ENCODE measurements at places on chromosomes 5 and 9.

- no peaks in the 10 kb centered on the region for H3K36me3 ChIP-seq
- no peak for DNase-seq
- peaks cover 6% of the 10 kb centered on the region for H3K27me3 ChIP-seq
These were observed 116.7 kb downstream of the WNK2 start for GRCh38 chr9:93300585-93301081.

- no peaks in the 10 kb centered on the region for H3K27me3 ChIP-seq
- H3K36me3 ChIP-seq: no peaks in the 10 kb centered on the region
- no peaks in the 10 kb centered on the region for H3K4me1 ChIP-seq
- DNase-seq: no peak
- H3K4me3 ChIP-seq: no peak overlapping the region
These were observed 240.8 kb upstream of the ZNF462 start for GRCh38 chr9:106622164-106622487.

DNA sequence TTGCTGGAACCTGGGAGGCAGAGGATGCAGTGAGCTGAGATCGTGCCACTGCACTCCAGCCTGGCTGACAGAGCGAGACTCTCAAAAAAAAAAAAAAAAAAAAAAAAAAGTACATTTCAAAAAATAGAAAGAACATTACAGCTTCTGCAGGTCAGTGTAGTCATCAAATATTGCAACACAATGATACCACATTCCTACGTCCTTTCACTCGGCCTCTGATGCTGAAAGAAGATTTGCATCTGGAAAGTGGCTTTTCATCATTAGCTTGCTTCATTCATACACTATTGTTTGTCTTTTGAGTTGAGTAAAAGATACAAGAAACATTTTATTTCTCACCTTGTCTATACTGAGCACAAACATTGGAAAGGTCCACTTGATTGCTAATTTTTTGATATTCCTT lies 59.6 kb upstream of the CPLANE1 start:
- DNase-seq: no peak
- no peaks in the 10 kb centered on the region for H3K27me3 ChIP-seq
- no peak overlapping the region for H3K4me3 ChIP-seq
- H3K36me3 ChIP-seq: no peaks in the 10 kb centered on the region
- no peaks in the 10 kb centered on the region for H3K4me1 ChIP-seq
- no peak overlapping the region for H3K27ac ChIP-seq

DNA sequence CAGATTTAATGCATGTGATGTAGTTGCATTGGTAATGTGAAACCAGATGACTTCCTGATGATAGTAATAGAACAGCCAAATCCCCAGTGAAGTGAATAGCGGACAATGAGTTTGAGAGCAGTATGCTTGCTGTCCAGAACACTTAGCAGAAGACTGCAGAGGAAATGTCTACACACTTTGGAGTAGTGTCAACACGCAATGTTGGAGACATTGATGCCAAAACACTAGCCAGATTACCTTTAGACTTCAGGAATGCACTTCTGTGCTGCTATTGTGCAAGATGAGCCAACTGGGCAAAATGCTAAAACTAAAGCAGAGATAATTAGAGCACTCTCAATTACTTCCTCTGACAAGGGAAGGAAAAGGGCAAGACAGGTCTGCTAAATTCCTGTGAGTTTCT lies 176.7 kb downstream of the PRDM9 start:
- no peaks in the 10 kb centered on the region for H3K36me3 ChIP-seq
- no peak overlapping the region for H3K27ac ChIP-seq
- no peaks in the 10 kb centered on the region for H3K4me1 ChIP-seq
- DNase-seq: no peak
- H3K27me3 ChIP-seq: no peaks in the 10 kb centered on the region
- no peak overlapping the region for H3K4me3 ChIP-seq

- no peak overlapping the region for H3K27ac ChIP-seq
- no peaks in the 10 kb centered on the region for H3K27me3 ChIP-seq
- no peaks in the 10 kb centered on the region for H3K4me1 ChIP-seq
These were observed 16.5 kb downstream of the FBXL7 start for GRCh38 chr5:15516486-15516885.

DNA sequence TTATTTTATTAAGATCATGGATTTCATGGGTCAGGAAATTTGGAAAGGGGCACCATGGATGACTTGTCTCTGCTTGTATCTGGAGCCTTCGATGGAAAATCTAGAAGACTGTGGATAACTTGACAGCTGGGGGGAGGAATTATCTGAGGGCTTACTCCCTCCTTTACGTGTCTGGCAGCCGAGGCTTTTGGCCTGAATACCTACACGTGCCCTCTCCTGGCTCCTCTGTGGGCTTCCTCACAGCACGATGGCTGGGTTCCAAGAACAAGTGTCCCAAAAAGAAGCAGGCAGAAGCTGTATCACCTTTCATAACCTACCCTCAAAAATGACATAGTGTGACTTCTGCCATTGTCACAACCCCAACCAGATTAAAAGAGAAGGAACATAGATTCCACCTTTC lies 228.9 kb downstream of the GRIA1 start:
- H3K36me3 ChIP-seq: no peaks in the 10 kb centered on the region
- DNase-seq: no peak
- no peaks in the 10 kb centered on the region for H3K27me3 ChIP-seq
- no peaks in the 10 kb centered on the region for H3K4me1 ChIP-seq
- H3K4me3 ChIP-seq: no peak overlapping the region

DNA sequence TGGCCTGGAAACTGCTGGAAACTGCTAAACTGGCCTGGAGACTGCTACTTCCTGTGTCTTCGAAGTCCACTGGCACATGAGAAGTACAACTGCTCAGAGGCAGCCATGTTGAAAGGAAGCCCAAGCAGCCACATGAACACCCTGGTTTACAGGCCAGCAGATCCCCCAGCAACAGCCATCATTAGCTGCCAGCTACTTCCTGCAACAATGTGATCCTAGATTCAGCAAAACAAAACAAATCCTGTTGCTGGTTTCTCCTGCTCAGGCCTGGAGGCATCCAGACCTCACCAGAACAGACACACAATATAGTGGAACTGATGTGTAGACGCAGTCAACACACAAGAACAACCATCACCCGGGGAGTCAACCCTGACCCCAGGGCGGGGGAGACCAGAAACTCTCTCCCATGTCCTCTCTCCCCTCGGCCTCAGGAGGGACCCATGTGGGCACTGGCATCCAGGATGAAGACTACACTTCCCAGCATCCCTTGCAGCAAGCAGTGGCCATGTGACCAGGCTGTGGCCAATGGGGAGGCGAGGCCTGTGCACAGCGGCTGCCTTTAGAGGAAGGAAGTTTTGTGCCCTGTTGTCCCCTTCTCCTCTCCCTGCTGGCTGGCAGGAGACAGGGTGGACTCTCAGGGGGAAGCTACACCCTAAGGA lies 9.2 kb upstream of the LCN15 start:
- no peaks in the 10 kb centered on the region for H3K36me3 ChIP-seq
- H3K4me1 ChIP-seq: no peaks in the 10 kb centered on the region
- H3K27ac ChIP-seq: no peak overlapping the region
- no peaks in the 10 kb centered on the region for H3K27me3 ChIP-seq

- H3K36me3 ChIP-seq: no peaks in the 10 kb centered on the region
- H3K4me1 ChIP-seq: no peaks in the 10 kb centered on the region
- no peak overlapping the region for H3K27ac ChIP-seq
- no peak for DNase-seq
These were observed 235.2 kb upstream of the ELL2 start for GRCh38 chr5:96196890-96197289.

DNA sequence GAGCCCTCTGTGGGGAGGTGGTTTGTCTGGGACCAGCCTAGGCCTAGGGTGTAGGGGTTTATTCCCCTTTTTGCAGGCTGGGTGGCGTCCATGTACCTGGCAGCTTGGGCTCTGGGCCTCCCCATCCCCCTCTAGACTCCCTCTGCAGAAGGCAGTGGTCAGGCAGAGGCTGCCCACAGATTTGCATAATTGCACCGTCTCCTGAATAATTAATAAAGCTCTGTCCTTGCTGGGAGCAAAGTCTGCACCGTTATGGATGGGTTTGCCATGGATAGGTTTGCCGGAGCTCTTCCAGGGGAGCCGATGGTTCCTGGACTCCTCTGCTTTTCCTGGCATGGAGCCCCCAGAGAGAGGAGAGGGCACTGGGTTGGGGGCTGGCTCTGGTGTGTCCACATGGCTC lies 60.4 kb downstream of the DAB2IP start:
- H3K27ac ChIP-seq: no peak overlapping the region
- H3K36me3 ChIP-seq: no peaks in the 10 kb centered on the region
- no peaks in the 10 kb centered on the region for H3K4me1 ChIP-seq
- DNase-seq: no peak

GRCh38 chr9:114086009-114086408 lies 7.9 kb upstream of the AMBP start:
- no peaks in the 10 kb centered on the region for H3K36me3 ChIP-seq
- H3K4me3 ChIP-seq: no peak overlapping the region
- no peaks in the 10 kb centered on the region for H3K27me3 ChIP-seq
- no peak overlapping the region for H3K27ac ChIP-seq
- no peak for DNase-seq
- H3K4me1 ChIP-seq: peaks cover 6% of the 10 kb centered on the region

- no peak overlapping the region for H3K4me3 ChIP-seq
- H3K4me1 ChIP-seq: no peaks in the 10 kb centered on the region
- DNase-seq: no peak
- H3K27me3 ChIP-seq: no peaks in the 10 kb centered on the region
- no peak overlapping the region for H3K27ac ChIP-seq
These were observed 197.1 kb downstream of the TTLL11 start for GRCh38 chr9:121895818-121896544.

DNA sequence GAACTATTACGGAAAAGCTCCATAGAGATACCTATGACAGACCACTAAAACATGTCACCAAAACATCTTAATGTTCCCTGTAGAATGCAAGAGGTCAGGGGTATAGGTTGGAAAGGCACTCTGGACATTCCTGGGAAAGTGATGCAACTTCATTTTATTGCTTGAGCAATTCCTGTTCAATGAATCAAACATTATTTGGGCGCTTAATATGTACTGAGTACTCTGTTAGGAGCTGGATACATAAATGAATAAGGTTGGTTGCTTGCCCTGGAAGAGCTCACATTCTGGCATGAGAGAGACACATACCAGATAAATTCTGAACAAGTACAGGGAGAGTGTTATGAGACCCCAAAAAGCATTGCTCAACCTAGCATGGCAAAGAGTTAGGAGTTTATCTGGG lies 408.9 kb upstream of the DMAC1 start:
- H3K27me3 ChIP-seq: no peaks in the 10 kb centered on the region
- no peaks in the 10 kb centered on the region for H3K36me3 ChIP-seq
- no peak overlapping the region for H3K4me3 ChIP-seq
- no peak overlapping the region for H3K27ac ChIP-seq
- no peak for DNase-seq

- H3K27me3 ChIP-seq: no peaks in the 10 kb centered on the region
- DNase-seq: no peak
- no peaks in the 10 kb centered on the region for H3K36me3 ChIP-seq
- no peak overlapping the region for H3K27ac ChIP-seq
- H3K4me1 ChIP-seq: peaks cover 15% of the 10 kb centered on the region
These were observed 2.5 kb upstream of the SPRY4 start for GRCh38 chr5:142327111-142327842.

GRCh38 chr5:125317536-125317995 lies 571.1 kb upstream of the ZNF608 start:
- no peak overlapping the region for H3K4me3 ChIP-seq
- H3K4me1 ChIP-seq: no peaks in the 10 kb centered on the region
- H3K36me3 ChIP-seq: no peaks in the 10 kb centered on the region
- H3K27ac ChIP-seq: no peak overlapping the region
- no peaks in the 10 kb centered on the region for H3K27me3 ChIP-seq

DNA sequence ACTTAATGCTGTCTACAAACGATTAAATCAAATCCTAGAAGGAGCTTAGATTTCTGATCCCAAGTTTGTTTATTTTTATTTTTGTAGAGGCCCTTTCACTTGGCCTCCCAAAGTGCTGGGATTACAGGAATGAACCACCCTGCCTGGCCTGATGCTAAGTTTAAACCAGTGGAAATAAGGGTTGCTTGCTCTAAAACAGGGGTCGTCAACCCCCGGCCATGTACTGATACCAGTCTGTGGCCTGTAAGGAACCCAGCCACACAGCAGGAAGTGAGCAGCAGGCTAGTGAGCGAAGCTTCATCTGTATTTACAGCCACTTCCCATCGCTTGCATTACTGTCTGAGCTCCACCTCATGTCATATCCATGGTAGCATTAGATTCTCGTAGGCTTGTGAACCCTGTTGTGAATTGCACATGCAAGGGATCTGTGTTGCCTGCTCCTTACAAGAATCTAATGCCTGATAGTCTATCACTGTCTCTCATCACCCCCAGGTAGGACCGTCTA lies 11.4 kb downstream of the TTC1 start:
- no peak for DNase-seq
- H3K4me1 ChIP-seq: no peaks in the 10 kb centered on the region
- no peak overlapping the region for H3K27ac ChIP-seq
- no peak overlapping the region for H3K4me3 ChIP-seq
- no peaks in the 10 kb centered on the region for H3K27me3 ChIP-seq

DNA sequence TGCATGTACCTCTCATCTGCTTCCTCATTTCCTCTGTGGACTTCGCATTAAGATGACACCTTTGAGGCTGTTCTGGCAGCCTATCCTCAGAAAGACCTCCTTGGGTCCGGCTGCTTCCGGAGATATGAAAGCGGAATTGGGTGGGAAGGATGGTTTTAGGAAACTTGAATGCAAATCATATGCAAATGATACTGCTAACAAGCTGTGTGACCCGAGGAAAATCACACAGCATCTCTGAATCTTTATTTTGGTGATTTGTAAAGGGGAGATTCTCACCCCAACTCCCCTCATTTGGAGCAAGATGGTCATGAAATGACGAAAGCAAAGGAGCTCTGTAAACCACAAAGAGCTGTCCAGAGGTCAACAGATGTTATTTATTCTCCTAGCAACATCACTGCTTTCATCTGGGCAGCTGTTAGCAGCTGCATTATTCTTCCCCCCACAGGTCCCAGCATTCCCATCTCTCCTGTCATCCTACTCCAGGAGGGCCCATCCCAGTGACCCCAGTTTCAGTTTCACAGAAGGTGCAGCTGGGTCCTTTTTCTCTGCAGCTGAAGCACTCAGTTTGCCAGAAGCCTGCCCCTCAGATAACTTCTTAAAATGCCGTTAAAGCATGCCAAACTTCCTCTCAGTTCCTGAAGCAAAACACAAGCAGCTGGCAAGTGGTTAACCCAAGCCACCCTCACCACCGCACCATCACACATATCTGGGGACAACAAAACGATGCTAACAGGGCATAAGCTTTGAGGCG lies 269.5 kb downstream of the SEC61B start:
- no peaks in the 10 kb centered on the region for H3K36me3 ChIP-seq
- no peak overlapping the region for H3K27ac ChIP-seq
- no peak for DNase-seq
- no peaks in the 10 kb centered on the region for H3K4me1 ChIP-seq
- H3K4me3 ChIP-seq: no peak overlapping the region

Data from tibial nerve (tissue), 4 donors.